ENCODE measurements at places on chromosomes 11 and 22.

- DNase-seq, result no peak
Observed at GRCh38 chr11:118295815-118296454, 8.6 kb upstream of the CD3E start.

DNA sequence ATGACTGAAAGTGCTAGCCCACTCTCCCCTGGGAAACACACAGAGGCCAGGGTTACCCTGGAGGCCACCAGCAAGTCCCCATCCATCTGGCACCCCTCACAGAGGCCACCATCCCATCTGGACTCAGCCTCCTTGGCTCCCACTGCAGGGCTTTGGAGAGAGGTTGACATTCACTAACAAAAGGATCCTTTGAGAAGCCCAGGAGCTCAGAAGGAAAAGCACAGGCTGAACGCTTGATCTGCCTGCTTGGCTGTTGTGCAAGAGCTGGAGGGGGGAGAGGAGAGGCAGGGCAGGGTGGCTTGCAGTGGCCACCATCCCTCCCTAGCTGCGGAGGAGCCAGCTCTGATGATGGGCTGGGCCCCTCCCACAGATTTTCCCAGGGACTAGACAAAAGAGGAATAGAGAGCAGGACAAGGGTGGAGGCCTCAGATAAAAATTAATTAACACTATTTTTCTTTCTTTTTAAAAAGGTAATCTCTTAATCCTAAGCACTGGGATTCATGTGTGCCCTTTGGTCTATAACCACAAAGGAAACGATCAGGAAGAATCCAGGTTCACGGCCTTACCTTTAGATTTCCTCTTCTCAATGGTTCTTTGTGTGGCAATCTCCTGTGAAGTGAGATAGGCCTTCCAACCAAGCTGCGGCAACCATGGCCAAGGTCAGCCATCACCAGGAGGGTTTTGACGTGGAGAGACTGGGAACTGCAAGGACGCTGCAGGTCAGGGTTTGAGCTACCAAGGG is 154.7 kb downstream of the BARX2 start:
- no peak for DNase-seq

DNA sequence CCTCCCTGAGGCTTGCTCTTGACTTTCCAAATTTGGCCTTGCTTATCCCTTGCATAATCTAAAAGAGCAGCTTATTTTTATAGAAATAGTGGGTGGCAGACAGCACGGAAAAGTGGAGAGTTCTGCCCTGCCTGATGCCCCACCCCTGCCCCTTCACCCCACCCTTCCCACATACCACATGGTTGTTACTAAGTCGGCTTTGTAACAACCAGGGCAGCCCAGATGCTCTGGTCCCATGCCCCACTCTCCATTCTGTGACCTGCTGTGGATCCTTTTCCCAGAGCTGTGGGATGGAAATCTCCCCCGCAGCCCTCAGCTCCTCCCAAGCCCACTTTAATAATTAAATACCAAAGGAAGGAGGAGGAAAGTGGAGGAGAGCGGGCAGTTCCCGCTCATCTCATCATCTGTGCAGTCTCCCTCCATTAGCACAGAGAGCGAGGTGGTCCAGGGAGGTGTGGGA is 10.9 kb downstream of the MRGPRF start:
- DNase-seq, result no peak

DNA sequence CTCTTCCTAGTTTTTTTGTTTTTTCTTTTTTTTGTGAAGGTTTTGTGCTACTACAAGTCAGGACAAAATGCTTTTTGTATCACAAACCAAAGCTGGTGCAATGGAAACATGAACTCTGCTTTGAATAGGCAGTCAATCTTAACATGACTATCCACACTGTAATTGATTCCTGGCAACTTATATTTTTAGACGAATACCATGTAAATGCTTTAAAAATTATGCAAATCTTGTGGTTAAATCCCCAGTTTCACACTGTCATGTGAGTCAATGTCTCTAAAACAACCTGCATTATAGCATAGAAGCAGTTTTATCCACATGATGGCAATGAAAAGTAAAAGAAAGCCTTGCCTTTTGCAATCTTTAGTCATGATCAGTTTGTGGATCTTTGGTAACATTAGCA is 8.9 kb downstream of the TRPC6 start:
- DNase-seq, result no peak

DNA sequence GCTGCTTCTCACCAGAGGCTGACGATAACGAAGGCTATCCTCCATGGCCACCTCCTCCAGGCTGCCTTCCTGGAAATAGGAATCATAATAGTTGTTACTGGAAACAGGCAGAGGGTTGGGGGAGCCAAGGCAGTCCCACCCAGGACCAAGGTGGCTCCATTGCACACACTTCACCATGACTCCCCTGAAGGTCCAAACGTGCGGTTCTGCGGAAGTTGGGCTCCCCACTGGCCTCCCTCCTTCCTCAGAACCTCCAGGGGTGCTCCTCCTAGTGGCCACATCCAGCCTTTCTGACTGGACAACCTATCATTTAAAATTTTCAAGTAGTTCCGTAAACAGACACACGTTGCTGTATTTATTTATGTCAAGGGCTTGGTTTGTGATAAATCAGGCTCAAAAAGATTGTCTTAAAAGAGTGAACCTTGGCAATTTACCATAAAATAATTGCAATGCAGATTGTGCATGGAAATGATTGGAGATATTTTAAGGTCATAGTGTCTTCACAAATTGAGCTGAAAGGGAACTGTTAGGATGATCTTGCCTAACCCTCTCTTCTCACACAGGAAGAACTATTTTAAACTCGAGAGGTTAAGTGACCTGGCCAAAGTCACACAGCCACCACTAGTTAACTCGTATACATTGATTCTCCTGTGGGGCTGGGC is 1.4 kb upstream of the TCN2 start:
- DNase-seq, result no peak

- no peak for DNase-seq
Observed at GRCh38 chr11:83477772-83478171, 191.6 kb upstream of the CCDC90B start.

DNA sequence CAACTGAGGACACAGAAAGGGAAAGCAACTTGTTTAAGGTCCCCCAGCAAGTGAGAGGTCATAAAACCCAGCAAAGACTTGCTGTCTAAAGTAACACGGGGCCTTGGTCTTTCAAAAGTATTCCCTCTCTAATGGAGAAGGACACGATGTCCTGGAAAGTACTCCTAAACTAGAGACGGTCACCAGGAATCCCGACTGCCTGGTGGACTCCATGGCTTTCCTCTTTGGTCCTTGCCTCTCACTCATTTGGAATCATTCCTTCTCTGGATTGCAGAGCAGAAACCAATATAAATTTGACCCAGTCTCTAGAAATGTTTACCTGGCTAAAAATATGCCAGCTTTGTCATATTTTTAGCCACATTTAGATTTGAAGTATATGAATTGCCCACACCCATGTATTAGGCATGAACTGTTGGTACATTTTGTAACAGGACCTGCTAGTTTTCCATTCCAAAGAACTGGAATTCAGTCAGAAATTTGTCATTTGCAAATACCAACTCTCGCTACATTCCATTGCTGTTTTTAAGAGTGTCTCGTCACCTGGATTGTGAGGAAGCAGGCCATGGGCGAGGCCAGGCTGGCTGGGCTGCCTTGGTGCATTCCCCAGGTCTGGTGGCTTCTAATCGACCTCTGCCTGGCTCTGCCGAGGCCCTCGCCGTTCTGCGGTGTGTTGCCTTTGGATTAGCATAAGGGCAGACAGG is 12.9 kb downstream of the NAV2 start:
- no peak for DNase-seq

DNA sequence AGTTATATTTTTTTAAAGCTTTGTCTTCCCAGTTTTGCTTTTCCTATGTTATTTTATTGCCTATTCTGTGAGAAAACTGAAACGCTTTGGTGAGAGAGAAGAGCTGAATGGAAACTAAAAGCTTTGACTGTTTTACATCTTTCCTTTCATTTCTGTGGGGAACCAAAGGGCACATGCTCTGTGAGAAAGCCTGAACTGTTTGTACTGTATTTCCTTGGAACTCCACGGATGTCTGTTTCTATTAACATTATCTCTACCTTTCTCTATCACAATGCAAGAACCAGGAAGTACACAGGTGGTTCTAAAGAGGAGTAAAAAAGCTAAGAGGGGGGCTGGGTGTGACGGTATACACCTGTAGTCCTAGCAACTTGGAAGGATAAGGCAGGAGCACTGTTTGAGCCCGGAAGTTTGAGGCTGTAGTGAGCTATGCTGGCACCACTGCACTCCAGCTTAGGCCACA is 43.8 kb downstream of the CELF1 start:
- DNase-seq, result no peak

DNA sequence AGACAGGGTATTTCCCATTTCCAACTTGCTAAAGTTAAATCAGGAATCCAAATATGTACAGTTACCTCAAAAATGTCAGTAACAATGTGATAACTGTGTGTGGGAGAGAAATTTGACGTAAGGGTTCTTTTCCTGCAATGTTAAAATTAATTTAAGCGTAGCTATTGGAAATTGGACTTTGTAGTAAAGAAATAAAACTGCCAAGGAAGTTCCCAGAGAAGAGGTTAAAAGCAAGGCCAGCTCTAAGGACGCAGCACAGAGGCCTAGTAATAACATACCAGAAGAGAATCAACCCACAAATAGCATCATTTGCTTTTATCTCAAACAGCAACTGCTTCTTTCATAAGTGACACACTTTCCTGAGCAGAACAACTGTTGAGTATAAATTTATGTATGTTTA is 36.8 kb upstream of the GRIA4 start:
- DNase-seq, result no peak

DNA sequence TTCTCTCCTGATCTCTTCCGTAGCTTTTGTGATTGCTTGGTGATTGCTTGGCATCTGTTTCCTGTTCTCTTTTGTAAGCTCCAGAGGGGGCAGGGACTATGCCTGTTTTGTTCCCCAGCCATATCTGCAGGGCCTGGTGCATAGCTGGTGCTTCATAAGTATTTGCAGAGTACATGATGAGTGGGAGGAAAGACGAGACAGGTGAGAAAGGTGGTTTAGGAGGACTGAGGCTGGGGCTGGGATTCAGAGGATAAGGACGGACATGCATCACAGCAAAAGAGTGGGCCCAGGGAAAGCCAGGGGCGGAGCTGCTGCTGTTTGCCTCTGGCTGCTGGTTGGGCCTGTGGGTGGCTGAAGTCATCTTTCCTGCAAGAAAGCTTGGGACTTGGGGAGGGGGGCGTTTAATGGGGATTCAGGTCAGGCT is 62.4 kb downstream of the DSCAML1 start:
- DNase-seq, result no peak

- no peak for DNase-seq
Observed at GRCh38 chr11:3942160-3942955, 86.9 kb downstream of the STIM1 start.

DNA sequence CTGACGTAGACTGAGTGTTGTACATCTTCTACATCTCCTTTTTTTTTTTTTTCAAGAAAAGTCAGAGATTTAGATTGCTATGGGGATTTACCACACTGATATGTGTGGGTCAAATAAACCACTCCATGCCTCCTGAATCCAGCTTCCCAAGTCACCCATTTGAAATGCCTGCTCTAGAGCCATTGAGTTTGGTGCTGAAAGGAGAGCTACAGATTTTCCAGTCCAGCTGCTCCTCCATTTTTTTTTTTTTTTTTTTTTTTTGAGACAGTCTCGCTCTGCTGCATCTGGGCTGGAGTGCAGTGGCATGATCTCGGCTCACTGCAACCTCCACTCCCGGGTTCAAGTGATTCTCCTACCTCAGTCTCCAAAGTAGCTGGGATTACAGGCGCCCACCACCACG is 115.2 kb upstream of the TIMP3 start:
- no peak for DNase-seq

DNA sequence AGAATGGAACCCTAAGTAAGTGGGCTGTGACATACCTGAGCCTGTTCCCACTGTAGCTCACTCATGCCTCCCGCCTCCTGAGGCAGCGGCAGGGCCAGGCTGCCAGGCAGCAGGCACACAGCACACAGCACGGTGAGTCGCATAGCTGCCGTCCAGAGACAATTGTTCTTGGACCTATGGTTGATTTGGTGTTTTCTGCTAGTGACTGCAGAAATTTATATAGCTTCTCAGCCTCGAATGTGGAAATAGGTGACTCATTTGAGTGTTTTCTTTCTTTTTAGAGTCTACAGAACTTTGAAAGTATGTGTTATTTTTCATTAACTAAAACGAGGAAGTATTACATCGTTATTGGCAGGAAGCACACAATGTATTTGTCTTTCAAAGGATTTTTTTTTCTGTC is at the start of gene MMP7:
Gene MMP7, minus strand, starts transcription at position 190 of the 400 bp plus-strand sequence. Its CDS starts 47 bp downstream, at position 143.
- DNase-seq, result no peak

DNA sequence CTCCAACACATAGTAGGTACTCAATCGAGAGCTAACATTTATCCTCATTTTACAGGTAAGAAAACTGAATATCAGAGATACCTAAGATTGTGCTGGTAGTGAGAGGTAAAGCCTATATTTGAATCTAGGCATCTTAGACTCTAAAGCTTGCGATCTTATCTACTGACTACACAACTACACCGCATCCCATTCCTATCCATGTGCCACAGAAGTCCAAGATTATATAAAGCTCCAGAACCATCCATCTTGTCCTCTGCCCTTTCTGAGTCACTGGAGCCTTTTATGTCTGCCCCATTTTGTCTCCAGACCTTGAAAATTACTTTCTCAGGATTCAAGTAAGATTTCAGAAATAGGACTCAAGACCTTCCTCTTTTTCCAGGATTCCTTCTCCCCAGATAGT is 84.4 kb downstream of the OR5AK2 start:
- no peak for DNase-seq

- DNase-seq, result no peak
Observed at GRCh38 chr11:13884158-13884799, 78.2 kb upstream of the SPON1 start.

DNA sequence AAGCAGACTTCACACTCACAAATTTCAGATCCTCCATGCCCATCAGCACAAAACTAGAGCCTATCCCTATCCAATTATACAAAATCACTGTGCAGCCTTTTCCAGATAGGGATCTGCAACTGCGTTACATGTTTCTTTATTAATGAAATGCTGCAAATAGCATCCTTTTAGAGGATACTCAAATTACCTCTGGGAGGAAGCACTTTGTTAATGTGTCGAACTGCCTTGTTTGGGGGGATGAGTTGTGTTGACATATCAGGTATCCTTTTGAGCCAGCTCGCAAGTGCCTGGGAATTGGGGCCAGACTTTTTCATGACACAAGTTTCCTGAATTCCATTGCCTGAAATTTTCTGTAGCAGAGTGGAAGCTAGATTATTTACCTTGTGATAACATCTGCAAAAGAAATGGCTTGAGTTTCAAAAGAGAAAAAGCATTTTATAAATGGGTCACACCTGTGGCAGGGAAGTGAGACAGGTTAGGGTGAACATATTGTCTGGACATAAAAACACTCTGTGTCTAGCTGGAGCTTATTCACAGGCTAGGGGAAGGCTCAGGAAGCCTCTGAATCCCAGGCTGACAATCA is 299.1 kb upstream of the MTNR1B start:
- no peak for DNase-seq

Data from esophagus squamous epithelium (tissue), 5 donors.